ENCODE measurements at places on chromosomes 1 and 21.
A peak's percentile ranks its signal among the peaks of the same experiment; 100 is the strongest.

GRCh38 chr1:110582378-110582777 is 23.8 kb downstream of the KCNA2 start:
- no peak for DNase-seq

DNA sequence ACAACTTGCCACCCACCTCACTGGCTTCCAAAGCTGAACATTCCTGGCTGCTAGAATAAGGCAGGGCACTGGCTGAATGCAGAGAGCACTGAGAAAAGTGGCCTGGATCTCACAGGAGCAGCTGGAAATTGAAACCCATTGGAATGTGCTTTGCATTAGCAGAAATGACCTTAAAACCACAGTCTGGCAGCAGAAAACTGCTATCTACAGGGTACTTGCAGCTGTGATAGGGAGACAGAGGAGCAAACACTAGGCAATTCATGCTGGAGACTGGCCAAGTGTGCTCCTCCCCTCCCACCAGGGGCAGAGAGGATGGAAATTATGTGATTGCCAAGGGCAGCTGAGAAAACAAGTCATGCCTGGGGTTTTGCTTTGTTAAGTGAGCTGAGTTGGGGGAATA is 47.2 kb downstream of the HSD3B1 start:
- peak; percentile 37 for DNase-seq

GRCh38 chr1:196516373-196516772 is 91.9 kb downstream of the KCNT2 start:
- no peak for DNase-seq

GRCh38 chr1:41497056-41497440 is 12.6 kb upstream of the EDN2 start:
- no peak for DNase-seq

- no peak for DNase-seq
Measured at GRCh38 chr1:150610576-150610975, 18.8 kb downstream of the ENSA start.

DNA sequence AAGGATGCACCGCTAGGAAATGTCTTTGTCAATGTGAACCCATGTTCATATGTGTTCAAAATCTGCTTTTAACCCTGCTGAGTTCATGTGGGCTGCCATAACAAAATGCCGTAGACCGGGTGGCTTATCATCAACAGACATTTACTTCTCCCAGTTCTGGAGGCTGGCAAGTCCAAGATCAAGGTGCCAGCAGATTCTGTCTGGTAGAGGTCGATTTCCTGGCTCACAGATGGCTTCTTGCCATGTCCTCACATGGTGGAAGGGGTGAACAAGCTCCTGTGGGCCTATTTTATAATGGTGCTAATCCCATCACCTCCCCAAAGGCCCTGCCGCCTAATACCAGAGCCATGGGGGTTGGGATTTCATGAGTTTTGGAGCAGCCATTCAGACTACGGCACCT is 4.6 kb upstream of the CDCP2 start:
- DNase-seq = no peak

DNA sequence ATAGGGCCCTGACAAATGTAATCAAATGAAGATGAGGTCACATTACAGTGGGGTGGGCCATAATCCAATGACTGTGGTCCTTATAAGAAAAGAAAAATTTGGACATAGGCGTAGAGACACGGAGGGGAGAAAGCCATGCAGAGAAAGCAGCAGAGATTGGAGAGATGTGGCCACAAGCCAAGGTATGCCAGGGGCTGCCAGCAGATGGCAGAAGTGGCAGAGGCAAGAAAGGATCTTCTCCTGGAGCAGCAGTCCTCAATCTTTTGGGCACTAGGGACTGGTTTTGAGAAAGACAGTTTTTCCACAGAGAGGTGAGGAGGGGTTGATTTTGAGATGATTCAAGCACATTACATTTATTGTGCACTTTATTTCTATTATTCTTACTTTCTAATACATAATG is 355.1 kb downstream of the NPHP4 start:
- DNase-seq = no peak

GRCh38 chr1:33326785-33327184 is 5.9 kb upstream of the A3GALT2 start:
- no peak for DNase-seq

- no peak for DNase-seq
Measured at GRCh38 chr1:229440851-229441537, 7.1 kb upstream of the ACTA1 start.

DNA sequence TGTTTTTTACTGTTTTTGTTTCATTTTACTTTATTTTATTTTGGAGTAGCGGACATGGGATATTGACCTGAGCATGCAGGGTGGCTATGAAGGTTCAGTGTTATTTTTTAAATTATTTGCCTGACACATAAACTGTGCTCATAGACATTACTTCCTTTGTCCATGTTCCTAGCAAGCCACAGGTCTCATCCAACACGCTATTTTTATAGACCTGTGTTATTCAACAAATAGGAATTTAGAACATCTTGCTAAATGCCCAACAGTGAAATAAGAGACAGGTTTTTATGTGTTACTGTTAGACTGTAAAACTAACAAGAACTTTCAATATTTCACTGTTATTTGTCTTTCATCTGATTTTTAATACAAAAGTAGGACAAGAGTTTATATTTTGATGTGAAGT is 756.4 kb downstream of the KCNT2 start:
- no peak for DNase-seq

GRCh38 chr1:219566951-219567947 is 45.7 kb downstream of the ZC3H11B start:
- no peak for DNase-seq

- no peak for DNase-seq
Measured at GRCh38 chr1:145877923-145878486, 7.7 kb downstream of the ANKRD35 start.

DNA sequence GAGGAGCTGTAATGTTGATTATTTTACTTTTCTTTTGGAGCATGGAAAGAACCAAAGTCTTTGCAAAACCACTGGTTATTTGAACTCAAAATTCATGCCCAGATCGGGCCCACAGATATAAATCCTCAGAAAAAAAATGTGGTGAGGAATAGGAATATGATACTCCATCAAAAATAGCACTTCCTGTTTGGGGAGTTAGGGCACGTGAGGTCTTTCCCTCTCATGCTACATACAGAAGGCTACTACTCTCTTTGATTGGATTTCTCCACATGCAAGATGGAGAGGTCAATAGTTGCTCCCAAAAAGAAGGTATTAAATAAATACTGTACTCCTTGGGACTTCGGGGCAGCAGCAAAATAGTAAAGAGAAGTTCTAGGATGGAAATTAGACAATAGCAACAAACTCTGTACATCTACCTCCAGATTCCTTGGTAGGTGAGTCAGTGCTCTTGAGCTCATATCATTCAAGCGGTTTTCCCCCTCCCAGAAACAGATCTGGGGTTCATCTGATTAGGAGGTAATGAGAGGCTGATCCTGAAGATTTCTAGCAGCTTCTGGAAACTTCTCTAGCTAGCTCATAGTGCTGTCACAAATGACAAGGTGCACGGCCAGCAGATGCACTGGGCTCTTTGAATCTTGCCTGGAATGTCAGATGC is 47.1 kb downstream of the SLC9C2 start:
- DNase-seq = no peak

GRCh38 chr1:159200769-159201168 is 3.9 kb upstream of the ACKR1 start:
- no peak for DNase-seq

GRCh38 chr21:44817506-44817880 is 369 bp downstream of the SUMO3 start:
- peak; percentile 97 for DNase-seq

DNA sequence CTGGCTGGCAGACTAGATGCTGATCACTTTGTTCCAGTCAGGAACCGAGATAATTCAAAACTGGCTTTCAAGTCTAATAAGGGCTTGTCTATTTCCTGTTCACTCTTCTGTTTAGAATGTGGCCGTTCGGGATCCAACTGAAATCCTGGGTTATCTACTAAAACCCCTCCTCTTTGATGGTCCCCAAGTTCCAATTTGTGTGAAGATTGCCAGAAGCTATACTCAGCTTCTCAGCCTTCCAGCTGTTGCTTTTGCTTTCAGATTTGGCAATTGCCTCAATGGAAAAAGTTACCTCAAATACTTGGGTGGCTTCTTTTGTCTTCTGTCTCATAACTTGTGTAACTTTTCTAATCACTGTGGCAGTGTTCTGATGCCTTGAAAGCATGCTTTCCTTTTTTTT is 43.7 kb downstream of the BTBD8 start:
- DNase-seq = no peak

DNA sequence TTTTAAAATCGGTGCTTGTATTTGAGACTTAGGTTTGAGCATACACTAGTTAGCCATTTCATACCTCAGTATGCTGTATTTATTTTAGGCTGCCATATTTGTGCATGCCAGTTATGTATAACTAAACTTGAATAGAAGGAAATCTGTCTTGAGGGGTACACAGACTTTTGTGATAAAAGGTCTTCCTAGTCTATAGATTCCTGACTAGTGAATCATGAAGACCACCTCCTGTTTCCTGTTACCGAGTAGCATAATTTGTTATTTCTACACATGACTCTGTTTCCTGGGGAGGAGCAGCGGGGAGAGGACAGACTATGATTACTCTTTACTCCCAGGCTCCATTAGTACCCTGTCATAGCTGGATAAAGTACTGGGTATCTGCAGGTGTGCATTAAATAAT is 316.8 kb upstream of the SNX7 start:
- DNase-seq = no peak

DNA sequence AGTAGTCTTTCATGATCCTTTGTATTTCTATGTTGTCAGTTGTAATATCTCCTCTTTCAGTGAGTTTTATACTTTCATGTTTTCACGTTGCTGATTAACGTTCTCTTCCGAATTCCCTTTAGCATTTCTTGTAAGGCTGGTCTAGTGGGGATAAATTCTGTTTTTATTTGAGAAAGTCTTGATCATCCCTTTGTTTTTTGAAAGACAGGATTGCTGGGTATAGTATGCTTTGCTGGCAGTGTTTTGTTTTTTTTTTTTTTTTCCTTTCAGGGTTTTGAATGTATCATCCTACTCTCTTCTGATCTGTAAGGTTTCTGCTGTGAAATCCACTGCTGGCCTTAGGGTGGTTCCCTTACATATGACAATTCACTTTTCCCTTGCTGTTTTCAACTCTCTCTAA is 74.4 kb downstream of the SCMH1 start:
- DNase-seq = no peak

DNA sequence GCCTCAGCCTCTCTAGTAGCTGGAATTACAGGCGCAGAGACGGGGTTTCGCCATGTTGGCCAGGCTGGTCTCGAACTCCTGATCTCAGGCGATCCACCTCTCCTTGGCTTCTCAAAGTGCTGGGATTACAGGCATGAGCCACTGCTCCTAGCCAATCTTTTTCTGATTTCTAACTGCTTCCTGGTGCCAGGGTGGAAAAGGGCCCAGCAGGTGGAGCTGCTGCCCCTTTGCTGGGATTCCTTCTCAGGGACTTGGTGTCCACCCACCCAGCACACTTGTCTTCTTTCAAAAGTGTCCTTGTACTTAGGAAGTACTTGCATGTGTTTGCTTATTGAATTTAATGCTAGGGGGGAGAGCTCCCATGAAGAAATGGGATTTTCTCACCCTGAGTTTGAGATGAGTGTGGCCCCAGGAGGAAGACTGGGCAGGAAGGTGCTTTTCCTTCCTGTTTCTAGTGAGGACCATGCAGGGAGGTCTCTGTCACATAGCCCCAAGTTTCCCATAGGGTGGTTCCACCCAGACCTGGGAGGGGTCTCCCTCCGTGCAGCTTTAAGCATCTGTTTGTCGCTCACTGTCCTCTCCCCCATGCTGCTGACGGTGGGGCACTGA is 14.2 kb downstream of the UTP11 start:
- no peak for DNase-seq

GRCh38 chr1:171379846-171380245 is 65.9 kb downstream of the FMO4 start:
- DNase-seq = no peak

- DNase-seq = no peak
Measured at GRCh38 chr1:160846281-160846680, 16.4 kb downstream of the CD244 start.

DNA sequence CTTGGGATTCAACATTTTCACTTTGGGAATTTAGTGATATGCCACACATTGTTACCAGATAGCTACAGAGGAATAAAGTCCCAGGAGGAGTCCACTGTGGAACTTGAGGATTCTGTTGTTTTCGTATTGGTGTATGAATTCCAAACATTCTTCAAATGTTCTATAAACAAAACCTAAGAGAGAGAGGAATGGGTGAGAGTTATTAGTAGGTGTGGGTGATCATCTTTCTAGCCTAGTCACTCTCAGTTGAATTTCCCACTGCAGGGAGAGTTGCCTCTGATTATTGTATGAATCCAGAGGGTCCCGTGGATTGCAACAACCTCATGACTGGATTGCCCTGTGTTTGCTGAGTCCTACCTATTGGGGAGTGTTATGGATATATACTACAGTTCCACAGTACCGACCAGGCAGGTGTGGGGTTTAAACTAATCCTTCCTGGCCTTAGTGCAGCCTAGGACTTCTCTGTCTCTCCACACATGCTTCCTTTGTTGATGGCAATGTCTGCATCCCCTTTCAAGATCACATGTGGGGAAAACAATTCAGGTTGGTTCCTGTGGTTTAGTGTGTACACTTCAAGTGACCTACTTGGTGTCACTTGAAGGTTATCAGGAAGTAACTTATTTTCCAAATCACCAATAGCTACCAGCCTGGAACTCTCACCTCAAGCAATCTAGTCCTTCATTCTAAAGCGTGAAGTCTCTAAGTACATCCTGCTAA is 91.8 kb downstream of the ADCY10 start:
- no peak for DNase-seq

GRCh38 chr1:182768963-182769362 is 20.6 kb upstream of the NPL start:
- no peak for DNase-seq

- DNase-seq = no peak
Measured at GRCh38 chr1:227780101-227781044, 35.1 kb upstream of the PRSS38 start.

DNA sequence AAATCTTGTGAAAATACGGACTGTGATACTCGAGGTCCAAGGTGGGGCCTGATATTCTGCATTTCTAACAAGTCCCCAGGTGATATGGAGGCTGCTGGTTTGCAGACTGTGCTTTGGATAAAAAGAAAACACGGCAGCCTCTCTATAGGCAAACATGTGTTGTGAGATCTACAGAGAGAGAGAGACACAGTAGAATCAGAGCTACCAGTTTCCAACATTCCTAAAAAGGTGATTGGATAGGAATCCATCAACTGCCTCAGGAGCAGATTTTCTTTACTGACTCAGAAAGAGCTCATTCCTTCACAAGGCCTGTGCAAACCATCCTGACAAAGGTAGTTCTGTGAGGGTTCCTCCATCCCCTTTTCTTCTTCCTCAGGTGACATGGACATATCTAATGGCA is 651.6 kb upstream of the CAMK1G start:
- DNase-seq = no peak

GRCh38 chr1:65254320-65255034 is 54.9 kb upstream of the DNAJC6 start:
- DNase-seq = peak; percentile 92

All from liver (tissue), 10 donors.